ENCODE measurements at places on chromosomes 5 and 9.

- no peak for DNase-seq
Measured at GRCh38 chr5:16066810-16067209, 112.8 kb downstream of the MARCHF11 start.

- DNase-seq = no peak
Measured at GRCh38 chr9:134055981-134056461, 11.8 kb downstream of the BRD3 start.

GRCh38 chr9:86722706-86723075, 224.6 kb downstream of the GAS1 start:
- DNase-seq = no peak

DNA sequence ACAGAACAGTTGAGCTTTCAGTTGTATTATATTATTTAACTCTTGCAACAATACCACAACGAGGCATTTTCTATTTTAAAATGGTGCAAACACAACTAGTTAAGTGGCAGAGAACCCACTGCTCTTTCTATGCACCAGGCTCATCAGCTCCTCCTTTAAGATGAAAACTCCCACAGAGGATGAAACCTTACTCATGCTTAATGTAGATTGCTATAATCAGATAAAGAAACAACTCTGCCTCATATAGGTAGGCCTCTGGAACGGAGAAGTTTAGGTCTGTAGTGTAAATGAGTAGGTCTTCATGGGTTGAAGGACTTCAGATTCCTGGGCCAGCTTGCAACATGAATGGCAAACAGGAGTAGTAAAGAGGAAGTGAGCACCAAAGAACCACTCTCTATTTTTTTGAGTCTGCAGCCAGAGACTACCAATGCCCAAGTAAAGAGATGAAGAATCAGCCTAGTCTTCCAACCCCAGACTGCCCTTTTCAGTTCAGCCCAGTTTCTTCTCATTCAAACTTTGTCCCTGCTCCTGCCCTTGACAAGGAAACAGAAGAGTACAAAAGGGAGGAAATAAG, 33.9 kb downstream of the HACD4 start:
- DNase-seq = no peak

DNA sequence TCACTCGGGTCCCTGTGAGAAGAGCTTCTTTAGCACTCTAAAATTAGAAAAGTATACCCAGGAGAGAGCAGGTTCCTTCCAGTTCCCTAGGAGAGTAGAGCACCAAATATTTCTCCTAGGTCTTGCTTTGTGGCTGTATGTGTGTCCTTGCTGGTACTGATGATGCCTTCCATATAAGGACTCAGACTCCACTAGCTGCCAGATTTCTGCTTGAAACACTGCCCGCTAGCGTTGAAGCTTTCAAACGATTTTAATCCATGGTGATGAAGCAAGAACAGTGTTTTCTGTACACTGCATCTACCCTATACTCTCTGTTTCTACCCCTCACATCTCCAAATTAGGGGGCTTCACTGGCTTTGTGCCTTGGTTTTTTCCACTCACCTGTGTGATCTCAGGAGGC, 2.4 kb upstream of the SMC2 start:
- DNase-seq = no peak

- DNase-seq = no peak
Measured at GRCh38 chr5:14569948-14570691, 11.5 kb upstream of the OTULINL start.

- DNase-seq = no peak
Measured at GRCh38 chr5:81948349-81948748, 23.5 kb upstream of the ATG10 start.

DNA sequence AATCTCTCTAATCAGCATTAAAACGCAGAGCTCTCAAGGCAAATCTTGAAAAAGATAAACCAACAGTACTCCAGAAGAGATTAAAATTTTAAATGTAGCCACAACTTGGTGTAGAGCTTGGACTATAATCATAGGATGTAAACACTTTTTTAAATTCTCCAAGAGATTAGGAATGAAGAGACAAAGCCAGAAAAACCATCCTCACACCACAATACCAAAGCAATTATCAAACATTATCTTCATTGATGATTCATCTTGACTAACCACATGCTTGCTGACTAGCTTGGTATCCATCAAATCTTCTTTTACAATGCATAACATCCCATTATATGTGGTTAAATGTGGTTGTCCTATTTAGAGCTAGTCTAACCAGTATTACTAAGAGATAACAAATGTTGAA, 815.1 kb downstream of the TLE1 start:
- DNase-seq = no peak

DNA sequence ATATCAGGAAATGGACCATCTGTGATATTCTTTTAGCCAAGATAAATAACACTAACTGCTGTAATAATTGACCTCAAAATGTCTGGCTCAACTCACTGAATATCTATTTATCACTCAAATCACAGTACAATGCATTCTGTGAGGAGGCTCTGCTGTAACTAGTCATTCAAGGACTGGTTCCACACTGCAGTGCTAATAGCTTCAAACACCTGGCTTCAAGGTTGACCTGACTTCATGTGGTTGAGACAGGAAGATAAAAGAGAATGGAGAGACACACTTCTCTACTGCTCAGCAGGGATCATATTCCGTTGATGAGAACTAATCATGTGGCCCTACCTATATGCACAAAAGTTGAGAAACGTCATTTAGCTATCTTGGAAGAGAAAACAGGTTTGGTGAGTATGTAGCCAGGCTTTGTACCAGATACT, 3.4 kb upstream of the RHOBTB3 start:
- no peak for DNase-seq

- DNase-seq = no peak
Measured at GRCh38 chr9:37029776-37030610, 4.1 kb downstream of the PAX5 start.

DNA sequence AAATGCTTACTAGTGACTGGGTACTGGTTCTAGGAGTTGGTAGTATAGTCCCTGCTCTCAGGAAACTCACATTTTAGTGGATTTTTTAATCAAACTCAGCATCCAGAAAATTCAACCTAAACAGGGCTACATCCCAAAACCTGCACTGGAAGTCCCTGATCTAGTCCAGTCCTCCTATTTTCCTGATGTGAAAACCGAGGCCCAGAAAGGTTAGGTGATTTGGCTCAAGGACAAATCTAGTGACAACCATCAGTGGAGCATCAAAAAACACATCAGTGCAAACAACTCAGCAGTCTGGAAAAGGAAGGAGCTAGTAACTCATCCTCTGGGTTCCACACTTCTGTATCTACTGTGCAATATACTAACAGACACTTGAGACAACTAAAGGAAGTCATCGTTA, 38.2 kb downstream of the SERINC5 start:
- no peak for DNase-seq

- no peak for DNase-seq
Measured at GRCh38 chr5:159171274-159171673, 38.1 kb downstream of the RNF145 start.

DNA sequence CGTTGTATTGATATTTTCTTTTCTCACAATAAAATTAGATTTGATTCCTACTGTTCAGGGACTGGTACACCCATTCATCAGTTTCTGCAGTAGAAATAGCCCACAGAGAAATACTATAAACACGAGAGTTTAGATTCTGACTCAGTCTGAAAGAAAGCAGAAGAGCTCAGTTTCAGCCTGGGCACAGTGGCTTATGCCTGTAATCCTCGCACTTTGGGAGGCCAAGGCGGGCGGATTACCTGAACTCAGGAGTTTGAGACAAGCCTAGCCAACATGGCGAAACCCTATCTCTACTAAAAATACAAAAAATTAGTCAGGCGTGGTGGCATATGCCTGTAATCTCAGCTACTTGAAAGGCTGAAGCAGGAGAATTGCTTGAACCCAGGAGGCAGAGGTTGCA, 8.6 kb downstream of the ITK start:
- peak; percentile 76 for DNase-seq

- DNase-seq = no peak
Measured at GRCh38 chr9:120100595-120100994, 479.4 kb downstream of the CDK5RAP2 start.

DNA sequence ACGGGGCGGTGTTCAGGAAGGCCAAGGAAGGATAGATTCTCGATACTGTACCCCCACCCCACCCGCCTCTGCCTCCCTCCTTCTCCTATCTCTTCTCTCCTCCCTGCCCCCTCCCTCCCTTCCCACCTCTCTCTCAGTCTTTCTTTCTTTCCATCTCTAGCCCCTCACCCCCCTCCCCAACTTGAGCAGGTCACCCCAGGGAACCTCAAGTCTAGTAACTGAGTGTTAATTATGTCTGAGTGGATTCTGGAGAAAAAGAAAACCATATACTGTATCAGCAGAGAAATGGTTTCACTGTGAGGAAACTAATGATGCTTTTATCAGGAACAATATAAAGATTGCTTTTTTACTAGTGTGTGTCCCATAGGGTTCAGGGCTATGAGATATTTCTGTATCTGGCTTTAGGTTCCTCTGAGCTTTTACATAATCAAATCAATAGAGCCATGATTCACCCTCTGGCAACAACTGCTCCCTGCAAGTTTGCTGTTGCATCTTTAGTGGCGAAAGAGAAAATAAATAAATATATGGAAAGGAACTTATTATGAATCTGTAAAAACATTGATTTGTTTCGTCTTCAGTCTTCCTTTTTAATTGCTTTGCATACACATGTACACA, 639.7 kb downstream of the CCDC171 start:
- DNase-seq = no peak

GRCh38 chr9:89985068-89985467, 380.3 kb downstream of the GADD45G start:
- no peak for DNase-seq

DNA sequence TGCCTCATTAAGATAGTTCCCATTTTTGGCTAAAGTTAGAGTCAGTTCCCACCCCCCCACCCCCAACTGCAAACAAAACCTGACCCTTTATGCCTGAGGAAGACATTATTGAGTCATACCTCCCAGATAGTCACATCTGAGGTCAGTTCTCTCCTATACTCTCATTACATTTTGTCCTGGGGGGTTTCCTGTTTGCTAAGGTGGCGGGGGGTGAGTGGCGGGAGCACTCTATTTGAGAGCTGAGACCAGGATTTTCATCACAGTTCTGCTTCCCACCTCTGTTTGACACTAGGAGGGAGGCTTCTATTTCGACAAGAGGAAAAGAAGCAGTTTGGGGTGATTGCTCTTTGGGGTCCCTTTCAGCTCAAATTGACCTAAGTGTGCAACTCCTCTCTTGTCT, 59.4 kb upstream of the ICE1 start:
- no peak for DNase-seq

DNA sequence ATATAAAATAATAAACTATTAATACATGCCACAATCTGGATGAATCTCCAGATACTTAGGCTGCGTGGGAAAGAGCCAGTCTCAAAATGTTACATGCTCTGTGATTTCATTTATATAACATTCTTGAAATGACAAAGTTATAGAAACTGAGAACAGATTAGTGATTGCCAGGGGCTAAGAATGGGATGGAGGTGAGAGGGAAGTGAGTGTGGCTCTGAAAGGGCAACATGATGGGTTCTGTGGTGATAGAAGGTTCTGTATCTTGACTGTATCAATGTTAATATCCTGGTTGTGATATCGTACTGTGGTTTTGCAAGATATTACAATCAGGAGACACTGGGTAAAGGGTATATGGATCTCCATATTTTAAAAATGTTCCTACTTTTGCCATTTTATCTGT, 50.7 kb downstream of the SPEF2 start:
- DNase-seq = no peak

GRCh38 chr9:95143591-95144561, 173.6 kb downstream of the FANCC start:
- no peak for DNase-seq

- no peak for DNase-seq
Measured at GRCh38 chr9:86943201-86944113, 3.8 kb downstream of the GAS1 start.

DNA sequence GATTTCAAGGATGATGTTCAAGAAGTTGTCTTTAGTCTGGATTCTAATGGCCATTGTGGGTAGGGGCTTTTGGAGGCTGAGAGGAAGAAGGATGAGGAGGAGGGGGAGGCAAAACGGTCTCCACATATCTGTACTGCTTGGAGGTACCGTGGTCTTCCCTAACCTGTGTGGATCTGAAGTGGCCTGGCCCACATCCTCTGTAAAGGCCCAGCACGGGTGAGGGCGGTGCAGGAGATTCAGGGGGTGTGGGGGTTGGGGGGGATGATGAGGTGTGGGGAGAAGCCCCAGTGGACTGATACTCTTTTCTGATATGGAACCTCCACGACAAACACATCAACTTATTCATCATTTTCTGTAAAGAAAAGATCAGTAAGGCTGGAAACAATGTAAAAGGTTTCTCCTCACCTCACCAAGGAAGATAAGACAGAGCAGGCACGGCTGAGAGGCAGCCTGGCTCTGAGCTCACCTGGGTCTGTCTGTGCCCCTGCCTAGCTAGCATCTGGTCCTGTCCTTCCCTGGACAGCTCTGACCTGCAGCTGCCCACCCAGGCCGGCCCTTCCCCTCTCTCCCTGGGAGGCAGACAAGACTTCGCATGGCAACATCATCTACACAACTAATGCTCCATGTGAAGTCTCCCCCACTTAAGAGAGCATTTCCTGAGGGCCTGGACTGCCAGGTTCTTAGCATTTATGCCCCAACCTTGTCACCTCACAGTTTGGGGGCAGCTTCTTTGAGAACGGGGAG, 5.6 kb upstream of the IL3 start:
- peak; percentile 54 for DNase-seq

GRCh38 chr9:78590068-78590467, 293.1 kb downstream of the PSAT1 start:
- no peak for DNase-seq

DNA sequence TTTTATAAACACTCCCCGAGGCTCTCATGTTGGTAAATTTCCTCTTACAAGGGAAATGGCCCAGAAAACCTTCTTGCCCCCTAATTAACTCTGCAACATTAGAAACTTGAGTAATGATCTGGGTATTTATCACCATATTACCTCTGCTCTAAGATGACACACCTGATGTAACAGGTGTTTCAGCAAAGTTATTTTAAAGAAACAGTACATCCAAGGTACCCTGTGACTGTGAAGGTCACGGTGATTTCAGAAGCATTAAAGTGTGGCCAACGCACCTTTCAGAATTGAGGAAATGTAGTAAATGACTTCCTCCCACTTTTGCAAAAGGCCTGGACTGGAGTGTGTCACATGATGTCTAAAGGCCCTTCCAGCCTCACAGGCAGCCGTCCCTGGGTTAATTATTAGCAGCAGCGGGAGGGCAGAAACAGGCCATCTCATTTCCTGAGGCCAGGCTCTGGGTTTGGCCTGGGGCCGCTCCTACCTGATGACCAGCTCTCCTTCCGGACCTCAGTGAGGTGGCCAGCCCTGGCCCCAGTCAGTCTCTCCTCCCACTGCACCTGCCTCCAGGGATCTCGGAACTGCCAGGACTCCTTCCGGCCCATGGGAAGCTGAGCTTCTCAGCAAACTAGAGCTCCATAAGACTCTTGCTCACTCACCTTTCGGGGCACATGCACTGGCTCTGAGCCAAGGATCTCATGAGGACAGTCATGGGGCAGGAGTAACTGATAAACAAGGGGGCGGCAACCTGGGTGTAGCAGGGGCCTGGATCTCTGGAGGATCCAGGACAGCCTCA, 20.7 kb downstream of the PTPN3 start:
- no peak for DNase-seq

- DNase-seq = no peak
Measured at GRCh38 chr5:36728697-36729543, 122.5 kb downstream of the SLC1A3 start.

- no peak for DNase-seq
Measured at GRCh38 chr5:21219251-21219650, 1231.3 kb upstream of the CDH18 start.
